SJCRH30 (cell line): ENCODE measurements at places on chromosomes 11 and 22.

GRCh38 chr22:25025491-25026400 lies 73.2 kb downstream of the KIAA1671 start:
- DNase-seq = no peak

GRCh38 chr11:2211113-2211971 lies 39.7 kb upstream of the TH start:
- DNase-seq = peak; percentile 97

DNA sequence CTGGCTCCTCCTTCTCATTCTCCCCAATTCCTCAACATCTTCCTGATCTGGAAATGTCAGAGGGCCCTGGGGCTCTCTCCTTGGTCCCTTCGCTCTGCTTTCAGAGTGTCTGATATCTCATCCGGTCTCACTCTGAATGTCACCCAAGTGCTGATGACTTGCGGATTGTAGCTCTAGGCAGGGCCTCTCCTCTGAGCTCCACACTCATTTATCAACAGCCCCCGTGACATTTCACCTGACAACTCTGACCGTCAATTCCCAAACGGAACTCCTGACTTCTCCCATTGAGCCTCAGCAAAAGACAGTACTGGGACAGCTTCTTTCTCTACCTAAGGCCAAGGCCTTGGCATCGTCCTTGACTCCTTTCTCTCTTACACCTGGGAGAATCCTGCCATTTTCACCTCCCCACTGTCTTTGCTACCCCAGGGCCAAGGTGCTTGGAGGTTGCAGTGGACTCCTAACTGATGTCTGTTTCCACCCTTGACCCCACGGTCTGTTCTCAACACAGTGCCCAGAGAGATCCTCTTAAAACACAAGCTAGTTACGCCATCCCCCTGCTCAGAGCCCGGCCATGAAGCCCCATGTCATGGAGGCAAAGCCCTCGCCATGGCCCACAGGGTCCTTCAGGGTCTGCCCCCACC lies 57.5 kb upstream of the THY1 start:
- no peak for DNase-seq

GRCh38 chr22:43343670-43344519 lies 723 bp upstream of the SCUBE1 start:
- no peak for DNase-seq

GRCh38 chr11:636511-637332 lies at the start of gene DRD4:
Gene DRD4 (plus strand): TSS chr11:637269. CDS start chr11:637305, 36 bp downstream.
- DNase-seq = no peak

- DNase-seq = no peak
These were observed 36.6 kb downstream of the RPL3 start for GRCh38 chr22:39282645-39283321.

DNA sequence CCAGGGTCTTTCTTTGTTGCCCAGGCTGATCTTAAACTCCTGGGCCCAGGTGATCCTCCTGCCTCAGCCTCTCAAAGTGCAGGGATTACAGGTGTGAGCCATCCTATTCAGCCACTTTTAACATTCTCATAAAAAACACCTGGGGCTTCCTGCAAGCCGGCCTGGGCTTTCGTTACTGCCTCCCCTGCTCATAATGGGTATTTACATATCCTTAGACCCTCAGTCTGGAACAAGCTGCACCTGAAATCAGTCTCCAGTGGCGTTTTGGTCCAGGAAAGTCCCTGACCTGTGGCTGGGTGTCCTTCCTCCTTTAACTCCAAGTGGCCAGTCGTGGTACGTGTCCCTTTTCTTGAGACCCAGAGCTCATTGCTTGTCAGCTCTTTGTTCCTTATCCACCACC lies 320.7 kb downstream of the TMEM135 start:
- no peak for DNase-seq

DNA sequence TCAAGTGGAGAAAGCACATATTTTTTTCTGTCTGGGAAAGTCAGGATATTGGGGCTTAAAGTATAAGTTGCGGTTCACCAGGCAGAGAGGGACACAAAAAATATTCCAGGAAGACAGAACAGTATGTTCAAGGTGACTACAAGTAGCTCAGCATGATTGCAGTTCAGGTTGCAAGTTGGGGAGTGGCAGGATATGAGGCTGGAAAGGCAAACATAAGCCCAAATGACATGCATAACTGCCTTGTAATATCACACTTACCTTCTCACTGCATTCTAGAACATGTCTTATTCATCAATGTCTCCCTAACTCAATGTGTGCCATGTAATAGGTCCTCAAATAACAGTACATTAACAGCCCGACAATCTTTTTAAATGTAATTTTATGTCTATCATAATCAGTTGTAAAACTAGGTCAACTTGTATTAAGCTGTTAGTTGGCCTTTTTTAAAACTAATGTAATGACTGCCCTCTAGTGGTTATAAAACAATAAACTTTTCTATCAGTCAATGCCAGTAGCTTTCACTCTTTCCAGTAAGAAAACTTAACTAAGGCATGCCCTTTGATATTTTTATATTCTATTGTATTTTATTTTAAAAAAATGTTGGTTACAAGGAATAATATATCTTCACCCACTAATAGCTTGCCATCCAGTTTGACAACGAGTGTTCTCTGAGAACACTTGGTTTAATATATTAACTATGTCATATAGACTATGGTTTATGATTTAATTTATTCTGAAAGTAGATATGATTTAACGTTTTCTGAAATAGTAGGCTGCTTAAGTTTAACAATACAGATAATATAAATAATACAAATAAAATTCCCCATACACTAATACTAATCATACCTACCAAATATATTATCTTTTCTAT lies 39.4 kb upstream of the CFAP300 start:
- DNase-seq = peak; percentile 51

DNA sequence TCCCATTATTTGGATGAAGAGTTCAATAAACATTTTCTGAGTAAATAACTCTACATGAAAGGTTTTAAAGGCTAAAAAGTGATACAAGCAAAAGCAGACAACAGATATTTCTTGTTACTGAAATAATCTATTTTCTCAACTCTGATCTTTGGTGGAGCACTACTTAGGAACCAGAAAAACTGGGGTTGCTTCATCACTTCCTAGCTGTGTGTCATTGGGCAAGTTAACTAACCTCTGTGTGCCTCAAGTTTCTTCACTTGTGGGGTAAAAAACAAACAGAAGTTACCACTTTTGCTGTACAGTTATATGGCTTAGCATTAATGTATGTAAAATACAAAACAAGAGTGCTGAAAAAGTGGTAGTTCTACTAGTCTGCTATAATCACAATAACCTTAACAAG lies 5.6 kb downstream of the MAPK1 start:
- no peak for DNase-seq

GRCh38 chr11:87743007-87743406 lies 432.2 kb downstream of the RAB38 start:
- peak; percentile 59 for DNase-seq

DNA sequence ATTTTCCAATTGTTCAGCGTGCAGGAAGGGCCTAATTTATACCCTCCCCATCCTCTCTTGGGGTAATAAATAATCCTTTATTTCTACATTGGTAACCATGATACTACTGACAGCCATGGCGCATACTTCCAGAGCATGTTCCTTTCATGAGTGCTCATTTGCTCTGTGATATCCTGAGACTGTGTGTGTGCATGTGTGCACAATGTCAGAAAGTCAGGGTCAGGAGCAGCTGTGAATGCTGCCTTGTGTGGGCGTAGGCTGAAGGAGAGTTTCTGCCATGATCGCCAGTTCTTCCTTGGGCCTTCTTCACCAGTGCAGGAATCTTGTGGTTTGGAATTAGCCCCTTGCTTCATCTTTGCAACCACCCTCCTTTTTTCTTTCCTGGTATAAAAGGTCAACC lies 10.2 kb downstream of the TUBA8 start:
- no peak for DNase-seq

DNA sequence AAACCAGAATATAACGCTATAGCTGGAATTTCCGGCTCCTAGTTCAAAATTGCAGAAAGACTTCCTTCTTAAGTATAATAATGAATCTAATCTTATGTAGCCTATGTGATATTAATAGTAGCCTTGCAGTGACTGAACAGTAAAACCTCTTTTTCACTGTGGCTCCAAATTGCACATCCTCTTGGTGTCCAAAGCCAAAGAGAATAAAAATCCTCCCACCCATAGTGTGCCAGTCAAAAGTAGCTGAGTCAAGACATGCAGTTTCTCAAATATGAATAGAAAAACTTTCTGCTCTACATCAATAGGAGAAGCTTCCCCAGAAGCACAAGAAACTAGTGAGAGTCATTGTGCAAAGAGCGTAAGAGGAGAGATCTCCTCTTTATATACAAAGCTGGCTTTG lies 76.0 kb upstream of the PICALM start:
- DNase-seq = no peak

DNA sequence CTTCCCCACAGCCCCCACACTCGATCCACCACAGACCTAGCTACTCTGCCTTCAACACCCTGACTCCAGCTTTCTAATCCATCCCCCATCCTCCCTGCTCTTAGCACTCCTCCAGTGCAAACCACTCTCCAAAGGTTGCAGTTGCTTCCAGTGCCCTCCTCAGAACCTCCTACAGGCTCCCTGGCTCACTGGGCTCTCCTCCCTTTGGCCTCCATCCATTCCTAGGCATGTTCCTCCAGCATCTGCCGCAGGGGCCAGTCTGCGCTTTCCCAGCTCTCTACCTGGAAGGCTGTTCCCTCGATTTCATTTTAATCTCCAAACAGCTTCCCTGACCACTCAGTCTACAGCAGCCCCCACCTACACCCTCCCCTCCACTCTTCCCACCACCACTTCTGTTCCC lies 133.8 kb downstream of the SPATA19 start:
- DNase-seq = no peak

GRCh38 chr11:74325649-74326645 lies 14.5 kb upstream of the P4HA3 start:
- DNase-seq = peak; percentile 59

GRCh38 chr11:10323793-10324170 lies 18.9 kb downstream of the ADM start:
- DNase-seq = no peak

GRCh38 chr22:37677493-37677974 lies 2.1 kb downstream of the LGALS1 start:
- no peak for DNase-seq

GRCh38 chr11:127592371-127592770 lies 591.8 kb upstream of the KIRREL3 start:
- DNase-seq = no peak

DNA sequence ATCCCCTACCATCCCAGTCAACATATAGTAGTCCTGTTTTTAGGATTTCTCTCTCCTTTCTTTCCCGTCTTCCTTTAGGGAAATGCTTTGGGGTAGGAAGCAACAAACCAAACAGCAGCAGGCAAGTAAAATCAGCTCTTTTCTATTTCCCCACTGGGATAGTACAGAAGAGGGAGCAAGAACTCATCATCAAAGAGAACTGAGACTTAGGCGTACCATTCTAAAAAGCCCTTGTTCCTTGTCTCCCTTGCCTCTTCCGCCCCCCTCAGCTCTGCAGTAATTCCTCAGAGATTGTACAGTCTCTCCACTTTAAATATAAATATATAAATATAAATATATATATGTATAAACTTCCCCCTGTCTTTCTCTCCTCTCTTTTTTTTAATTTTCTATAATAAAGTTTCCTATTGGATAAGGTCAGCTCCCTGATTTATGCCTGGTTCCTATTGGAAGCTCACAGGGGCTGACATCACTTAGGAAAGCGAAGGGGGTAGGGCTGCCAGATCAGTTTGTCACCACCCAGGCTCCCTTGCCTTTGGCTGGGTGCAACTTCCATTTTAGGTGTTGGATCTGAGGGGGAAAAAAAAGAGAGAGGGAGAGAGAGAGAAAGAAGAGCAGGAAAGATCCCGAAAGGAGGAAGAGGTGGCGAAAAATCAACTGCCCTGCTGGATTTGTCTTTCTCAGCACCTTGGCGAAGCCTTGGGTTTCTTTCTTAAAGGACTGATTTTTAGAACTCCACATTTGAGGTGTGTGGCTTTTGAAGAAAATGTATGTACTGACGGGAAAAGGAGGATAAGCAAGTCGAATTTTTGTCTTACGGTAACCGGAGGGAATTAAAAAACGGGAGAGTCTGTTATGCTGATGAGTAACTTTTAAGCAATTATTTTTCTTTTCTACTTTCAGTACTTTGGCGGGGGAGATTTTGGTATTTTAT lies at the start of gene CTNND1:
Gene CTNND1 (plus strand): TSS at position 502 of the 934 bp plus-strand sequence. CDS start 29,677 bp downstream, outside the sequence.
- peak; percentile 98 for DNase-seq

- peak; percentile 83 for DNase-seq
These were observed 5.2 kb downstream of the FXYD2 start for GRCh38 chr11:117819096-117820040.

DNA sequence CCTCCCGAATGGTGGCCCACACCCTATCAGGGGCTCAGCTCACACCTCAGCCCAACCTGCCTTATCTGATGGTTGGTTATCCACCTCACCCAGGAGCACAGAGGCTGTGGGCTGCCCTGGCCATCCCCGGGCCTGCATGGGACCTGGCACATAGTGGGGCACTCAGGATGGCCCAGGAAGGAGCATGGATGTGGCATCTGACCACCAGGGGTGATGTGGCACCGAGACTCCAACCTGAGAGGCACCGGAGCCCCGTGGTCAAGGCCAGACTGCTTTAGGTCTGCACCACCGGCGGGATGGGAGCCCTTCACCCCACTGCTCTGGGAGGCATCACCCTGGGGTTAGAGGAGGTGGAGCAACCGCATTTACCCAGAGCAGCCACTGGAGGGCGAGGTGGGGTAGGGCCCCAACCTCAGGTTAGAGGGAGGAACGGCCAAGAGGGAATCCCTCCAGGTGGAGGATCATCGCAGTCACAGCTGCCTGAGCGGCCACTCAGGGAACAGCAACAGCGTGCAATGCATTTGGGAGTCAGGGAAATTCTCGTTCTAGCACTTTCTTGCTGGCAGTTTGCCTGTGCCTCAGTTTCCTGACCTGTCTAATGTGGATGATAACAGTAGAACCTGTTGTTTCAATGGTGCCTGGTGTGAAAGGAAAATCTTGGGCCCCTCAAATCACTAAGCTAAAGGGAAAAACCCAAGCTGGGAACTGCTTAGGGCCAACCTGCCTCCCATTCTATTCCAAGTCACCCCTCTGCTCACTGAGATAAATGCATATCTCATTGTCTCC lies 52.9 kb upstream of the CARS1 start:
- DNase-seq = peak; percentile 45

- DNase-seq = no peak
These were observed 27.7 kb upstream of the SMCO4 start for GRCh38 chr11:93570759-93571413.

DNA sequence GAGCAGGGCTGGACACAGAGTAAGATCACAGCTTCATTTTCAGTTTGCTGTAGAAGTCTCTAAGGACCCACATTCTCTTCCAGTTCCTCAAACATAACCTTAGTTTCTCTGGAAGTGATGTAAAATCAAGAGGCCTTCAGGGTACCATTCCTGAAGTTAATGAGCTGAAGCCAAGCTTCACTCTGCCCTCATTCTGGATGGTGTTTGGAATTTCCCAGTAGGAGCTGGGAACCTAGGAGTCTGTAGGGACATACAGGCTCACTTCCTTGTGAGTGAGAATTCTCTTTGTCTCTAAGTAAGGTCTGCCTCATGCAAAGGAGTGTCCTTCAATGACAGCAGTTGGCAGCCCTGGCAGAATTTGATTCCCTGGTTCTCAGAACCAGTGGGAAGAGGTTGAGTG lies 142.4 kb upstream of the NARS2 start:
- DNase-seq = no peak

DNA sequence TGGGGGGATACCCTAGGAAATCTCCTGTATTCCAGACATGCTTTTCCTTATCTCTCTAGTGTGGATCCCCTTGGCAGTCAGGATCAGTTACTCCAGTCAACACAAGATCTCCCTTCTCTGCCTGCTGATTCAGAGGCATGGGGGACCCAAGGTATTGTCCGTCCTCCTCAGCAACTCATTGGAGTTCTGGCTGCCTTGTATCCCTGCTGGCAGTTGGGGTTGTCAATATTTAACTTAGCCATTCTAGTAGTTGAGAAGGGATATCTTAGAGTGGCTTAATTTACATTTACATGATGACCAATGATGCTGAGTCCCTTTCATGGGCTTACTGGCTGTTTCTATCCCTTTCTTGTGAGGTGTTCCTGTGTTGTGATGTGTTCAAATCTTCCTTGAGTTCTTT lies 74.2 kb downstream of the GRK3 start:
- no peak for DNase-seq
